ENCODE measurements at places on chromosomes 2 and 18. TPM values are rescaled to one million over a fixed set of nuclear protein-coding genes. Genes with fewer than 3 reads are reported as not detected.

GRCh38 chr18:64416990-64417389 lies 268.1 kb upstream of the LINC00305 start:
- DNase-seq = no peak

Gene MYO3B
- 0.08 TPM for total RNA-seq

Gene KCNS3
- total RNA-seq = not detected

- DNase-seq = no peak
Observed at GRCh38 chr18:37445368-37445767, 120.2 kb downstream of the CELF4 start.

DNA sequence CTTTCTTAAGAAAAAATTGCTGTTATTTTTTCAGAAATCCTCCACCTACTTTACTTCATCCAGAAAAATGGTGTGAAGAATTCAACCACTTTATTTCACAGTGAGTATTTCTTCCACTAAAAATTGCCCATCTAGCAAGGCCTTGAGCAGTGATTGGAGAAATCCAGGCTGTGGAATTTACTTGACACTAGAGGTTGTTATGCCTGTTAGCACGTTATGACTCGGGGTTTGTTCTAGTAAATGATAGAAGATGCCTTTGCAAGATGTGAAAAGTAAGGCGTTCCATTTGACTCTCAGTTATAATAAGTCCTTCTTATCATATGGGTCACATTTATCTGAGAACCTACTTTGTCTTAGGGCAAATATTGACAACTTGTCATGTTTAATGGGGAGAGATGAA lies 157.4 kb downstream of the MYO3B start:
- no peak for DNase-seq

- DNase-seq = no peak
Observed at GRCh38 chr2:164126960-164127660, 391.3 kb upstream of the FIGN start.
